ENCODE measurements at places on chromosomes 6 and 20.

DNA sequence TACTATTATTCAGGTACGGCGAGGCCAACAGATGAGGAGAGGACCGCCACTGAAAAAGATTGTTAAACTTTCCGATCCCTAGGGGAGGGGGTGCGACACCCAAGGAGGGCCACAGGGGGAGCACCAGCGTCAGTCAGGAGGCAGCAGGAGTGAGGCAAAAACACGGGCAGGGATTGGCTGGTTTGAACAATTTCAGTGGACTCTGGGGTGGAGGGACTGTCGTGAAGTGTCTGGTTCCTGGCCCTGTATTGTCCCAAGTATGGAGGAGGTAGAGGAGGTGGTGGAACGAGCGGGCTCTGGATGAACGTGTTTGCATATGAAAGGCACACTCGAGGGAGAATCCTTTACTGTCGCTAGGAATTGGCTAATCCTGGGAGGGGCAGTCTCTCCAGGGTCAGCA lies 32.5 kb upstream of the MCUR1 start:
- DNase-seq, result peak; percentile 26

DNA sequence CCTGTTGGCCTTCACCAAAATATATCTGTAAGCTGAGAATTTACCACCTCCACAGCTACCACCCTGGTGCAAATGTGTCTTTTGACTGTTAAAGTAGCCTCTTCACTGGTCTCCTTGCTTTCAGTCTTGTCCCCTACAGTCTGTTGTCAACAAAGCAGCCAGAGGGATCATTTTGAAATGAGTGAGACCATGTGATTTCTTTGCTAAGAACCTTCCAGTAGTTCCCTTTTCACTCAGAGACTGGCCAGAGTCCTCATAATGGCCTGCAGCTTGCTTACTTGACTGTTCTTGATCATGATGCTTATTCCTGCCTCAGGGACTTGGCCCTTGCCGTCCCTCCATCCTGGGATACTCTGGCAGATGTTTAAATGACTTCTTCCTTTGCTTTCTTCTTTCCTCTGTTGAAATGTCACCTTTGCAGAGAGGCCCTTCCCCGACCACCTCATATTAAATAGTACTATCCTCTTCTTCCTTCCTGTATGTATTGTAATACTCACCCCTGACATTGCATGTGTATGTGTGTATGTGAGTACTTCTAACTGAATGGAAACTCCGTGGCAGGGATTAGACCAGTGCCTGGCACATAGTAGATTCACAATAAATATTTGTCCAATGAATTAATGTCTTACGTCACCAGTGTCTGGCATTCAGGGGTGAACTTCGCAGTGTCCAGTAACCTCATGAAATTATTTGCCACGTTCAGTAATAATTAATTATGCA lies 5.0 kb downstream of the MANBAL start:
- DNase-seq, result peak; percentile 50

GRCh38 chr20:5072756-5073659 lies 46.8 kb downstream of the PCNA start:
- peak; percentile 84 for DNase-seq

DNA sequence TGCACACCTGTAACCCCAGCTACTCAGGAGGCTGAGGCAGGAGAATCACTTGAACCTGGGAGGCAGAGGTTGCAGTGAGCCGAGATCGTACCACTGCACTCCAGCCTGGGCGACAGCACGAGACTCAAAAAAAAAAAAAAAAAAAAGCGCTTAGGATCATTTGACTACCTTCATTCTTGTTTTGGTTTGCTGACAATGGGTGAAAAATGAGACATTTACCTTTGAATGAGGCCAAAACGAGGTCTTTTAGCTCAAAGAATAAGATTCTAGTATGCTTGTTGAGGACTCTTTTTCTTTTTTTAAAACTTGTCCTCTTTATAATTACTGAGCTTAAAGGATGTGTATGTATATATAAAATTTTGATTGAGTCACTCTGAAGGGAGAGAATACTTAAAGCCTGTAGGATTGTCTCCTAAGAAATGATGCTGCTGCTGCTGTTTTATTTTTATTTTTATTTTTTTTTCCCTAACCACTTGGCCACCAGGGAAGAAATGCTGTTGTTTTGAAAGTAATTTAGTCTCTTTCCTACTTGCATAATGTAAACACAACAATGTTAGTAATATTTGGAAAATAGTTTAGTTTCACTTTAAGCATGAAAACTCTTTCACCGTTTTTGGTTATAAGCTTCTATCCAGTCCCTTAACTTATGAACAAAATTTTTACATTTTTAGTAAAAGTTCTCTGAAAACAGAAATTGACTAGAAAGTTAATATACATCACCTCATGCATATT lies 7.9 kb downstream of the UBR2 start:
- DNase-seq, result no peak

- no peak for DNase-seq
These were observed 387.5 kb downstream of the HACE1 start for GRCh38 chr6:104472021-104472901.

- peak; percentile 53 for DNase-seq
These were observed 793 bp upstream of the HDAC2 start for GRCh38 chr6:113971741-113972140.

- peak; percentile 89 for DNase-seq
These were observed 21.2 kb downstream of the STK38 start for GRCh38 chr6:36526066-36526465.

DNA sequence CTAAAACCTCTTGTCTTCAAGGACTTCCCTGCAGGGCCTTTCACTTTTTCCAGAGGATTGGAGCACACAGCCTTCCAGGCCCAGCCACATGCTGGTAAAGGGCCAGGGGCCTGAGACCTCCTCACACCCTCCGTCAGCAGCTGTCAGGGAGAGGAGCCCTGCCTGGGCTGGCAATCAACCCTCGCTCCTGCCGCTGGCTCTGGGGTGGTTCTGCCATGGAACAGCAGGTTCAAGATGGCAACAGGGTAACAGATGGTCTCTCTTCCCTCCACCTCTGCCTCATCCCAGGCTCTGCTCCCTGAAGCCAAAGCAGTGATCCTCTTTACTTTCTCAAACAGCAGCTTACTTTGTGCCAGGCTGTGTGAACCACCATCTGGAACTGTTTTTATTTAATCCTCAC lies 23.8 kb downstream of the PCNA start:
- no peak for DNase-seq

- peak; percentile 70 for DNase-seq
These were observed 30.5 kb upstream of the RHAG start for GRCh38 chr6:49666930-49667757.

- no peak for DNase-seq
These were observed 36.1 kb downstream of the C6orf132 start for GRCh38 chr6:42106112-42107023.

GRCh38 chr20:58747211-58747610 lies 54.6 kb downstream of the NPEPL1 start:
- DNase-seq, result no peak

DNA sequence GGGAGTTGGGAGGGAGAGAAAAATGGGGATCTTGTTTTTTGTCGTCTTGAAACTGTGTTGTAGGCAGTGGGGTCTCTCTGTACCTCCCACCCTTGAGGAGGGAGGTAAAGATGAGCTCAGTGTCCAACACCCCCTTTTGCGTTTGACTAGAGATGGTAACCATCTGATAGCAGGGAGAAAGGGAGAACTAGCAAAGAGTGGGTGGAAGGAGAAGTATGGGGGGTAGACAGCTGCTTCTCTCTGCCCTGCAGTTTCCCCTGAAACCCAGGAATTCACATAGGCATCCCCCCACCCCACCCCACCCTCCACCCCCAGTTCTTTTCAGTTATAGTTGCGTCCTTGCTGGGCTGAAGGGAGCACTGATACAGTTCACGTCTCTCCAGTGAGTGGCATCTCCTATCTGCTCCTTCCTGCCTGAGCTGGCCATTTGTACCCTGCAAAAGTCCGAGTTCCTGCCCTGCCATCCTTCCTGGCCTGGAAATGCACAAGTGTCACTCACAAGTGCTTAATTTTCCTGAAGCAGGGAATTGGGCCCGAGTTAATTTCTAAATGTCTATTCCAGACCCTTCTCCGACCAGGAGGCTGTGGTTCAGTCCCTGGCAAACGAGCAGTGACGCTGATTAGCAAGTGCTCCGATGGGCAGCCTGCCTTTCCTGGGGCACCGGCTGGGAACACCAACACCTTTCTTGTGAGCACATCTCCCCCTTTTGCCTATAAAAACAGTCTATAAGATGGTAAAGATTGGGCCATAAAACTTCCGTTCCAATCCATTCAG lies 1.5 kb downstream of the SIRPA start:
- peak; percentile 58 for DNase-seq

DNA sequence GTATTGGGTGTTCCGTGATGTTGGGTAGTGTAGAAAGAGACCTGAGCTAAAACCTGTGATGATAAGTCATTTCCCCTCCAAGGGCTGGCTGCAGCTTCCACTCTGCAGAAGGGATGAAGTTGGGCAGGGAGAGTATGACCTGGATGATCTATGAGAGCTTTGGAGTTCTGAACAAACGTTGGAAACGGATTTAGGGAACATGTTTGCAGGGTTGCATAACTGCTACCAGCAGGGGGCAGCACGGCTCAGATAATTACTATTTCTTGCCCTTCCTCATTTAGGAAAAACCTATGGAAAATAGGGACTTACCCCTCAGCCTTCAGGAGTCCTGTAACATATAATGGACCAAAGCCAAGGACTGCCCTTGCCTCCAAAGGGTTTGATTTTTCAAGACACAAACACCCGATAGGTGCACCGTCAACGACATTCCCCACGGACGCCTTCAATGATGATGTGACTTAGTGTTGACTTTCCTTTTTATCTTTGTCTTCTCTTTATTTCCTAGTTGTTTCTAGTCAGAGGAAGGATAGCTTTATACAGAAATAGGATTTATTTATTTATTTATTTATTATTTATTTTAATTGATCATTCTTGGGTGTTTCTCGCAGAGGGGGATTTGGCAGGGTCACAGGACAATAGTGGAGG lies 164.9 kb upstream of the SASH1 start:
- peak; percentile 50 for DNase-seq

- DNase-seq, result no peak
These were observed 19.6 kb upstream of the TRAM2 start for GRCh38 chr6:52596371-52597028.

GRCh38 chr20:59809630-59810448 lies 123.6 kb downstream of the SYCP2 start:
- no peak for DNase-seq

DNA sequence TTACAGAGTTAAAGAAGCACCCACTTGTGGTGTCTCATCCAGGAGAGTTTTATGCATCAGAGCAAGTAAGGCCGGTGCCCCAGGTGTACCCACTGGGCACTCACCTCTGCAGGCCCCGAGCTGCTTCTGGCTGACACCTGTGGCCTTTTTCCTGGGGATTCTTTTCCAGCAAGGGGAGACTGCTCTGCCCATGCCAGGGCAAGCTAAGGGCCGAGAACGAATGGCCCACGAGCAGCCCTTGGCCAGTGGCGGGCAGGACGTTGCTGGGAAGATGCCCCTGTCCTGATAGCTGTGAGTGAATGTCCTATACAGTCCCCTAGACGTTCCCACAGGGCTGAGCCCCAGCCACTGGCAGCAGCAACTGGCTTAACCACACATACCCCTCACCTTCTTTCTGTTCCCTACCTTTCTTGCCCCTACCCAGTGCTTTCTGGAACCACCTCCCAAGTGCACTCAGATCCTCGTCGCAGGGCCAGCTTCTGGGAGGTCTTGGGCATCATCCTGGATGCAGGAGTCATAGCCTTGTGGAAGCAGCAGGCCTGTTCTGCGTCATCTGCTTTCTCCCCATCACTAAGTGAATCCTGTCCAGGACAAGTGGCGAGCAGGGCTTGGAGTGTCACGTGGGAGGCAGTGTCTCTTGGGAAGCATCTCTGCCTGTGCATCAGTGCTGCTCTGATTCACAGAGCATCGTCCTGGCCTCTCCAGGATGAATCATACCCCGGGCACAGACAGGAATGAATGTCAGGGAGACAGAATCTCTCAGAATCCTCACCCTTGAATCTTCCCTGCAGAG lies 32.5 kb downstream of the SYNDIG1 start:
- DNase-seq, result no peak

GRCh38 chr6:110566346-110567125 lies 90.1 kb upstream of the SLC22A16 start:
- no peak for DNase-seq

GRCh38 chr6:27679308-27679963 lies 206.5 kb upstream of the ZNF184 start:
- DNase-seq, result peak; percentile 43

DNA sequence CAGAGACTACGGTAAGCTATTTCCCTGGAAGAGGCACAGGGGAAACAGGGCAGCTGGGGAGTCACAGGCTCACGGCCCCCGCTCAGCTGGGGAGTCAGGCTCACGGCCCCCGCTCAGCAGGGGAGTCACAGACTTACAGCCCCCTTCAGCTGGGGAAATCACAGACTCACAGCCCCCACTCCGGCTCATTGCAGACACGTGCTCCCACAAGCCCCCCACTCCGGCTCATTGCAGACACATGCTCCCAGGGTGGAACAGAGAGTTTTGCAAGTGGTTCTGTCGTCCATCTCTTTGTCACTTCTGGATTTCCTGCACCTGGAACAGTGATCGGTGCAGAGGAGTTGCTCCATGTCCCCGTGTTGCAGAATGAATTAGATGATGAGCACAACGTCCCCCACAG lies 405.5 kb downstream of the CDH26 start:
- DNase-seq, result no peak

DNA sequence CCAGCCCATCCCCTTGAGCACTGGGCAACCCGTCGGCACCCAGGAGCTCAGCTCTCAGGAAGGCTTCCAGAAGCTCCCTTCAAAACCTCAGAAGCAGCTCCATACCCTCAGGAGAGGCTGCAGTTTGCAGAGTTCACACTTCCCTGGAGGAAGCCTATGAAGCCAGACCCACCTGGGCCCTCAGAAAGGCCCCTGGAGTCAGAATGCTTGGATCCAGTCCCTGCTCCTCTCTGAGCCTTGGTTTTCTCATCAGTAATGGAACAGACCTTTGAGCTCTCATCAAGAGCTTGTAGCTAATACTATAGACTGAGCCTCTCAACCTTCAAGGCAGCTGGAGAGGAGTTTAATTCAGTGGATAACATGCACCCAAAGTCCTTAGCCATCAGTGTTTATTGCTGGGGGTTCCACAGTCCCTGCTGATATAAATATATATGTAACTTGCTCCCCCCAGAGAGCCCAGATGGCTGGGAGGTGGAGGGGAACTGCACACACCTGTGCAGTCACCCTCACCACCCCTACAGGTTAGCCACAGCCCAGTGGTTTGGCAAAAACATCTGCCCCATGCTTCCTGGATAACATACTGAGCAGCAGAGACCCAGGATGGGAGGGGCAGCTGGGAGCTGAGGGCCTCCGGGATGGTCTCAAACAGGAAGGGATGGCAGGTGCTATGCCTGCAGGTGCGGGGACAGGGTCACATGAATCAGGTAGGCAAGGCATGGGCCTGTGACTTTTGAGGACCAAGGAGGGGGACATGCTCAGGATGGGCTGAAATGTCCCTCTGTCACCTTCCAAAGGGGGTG lies 120.1 kb downstream of the SNX5 start:
- no peak for DNase-seq

- DNase-seq, result no peak
These were observed 70.8 kb downstream of the PYGB start for GRCh38 chr20:25318471-25319240.
